Thymus (tissue), 14 donors: ENCODE measurements at places on chromosomes 13 and 19. TPM values are rescaled to one million over a fixed set of nuclear protein-coding genes. Genes with fewer than 3 reads are reported as not detected.

DNA sequence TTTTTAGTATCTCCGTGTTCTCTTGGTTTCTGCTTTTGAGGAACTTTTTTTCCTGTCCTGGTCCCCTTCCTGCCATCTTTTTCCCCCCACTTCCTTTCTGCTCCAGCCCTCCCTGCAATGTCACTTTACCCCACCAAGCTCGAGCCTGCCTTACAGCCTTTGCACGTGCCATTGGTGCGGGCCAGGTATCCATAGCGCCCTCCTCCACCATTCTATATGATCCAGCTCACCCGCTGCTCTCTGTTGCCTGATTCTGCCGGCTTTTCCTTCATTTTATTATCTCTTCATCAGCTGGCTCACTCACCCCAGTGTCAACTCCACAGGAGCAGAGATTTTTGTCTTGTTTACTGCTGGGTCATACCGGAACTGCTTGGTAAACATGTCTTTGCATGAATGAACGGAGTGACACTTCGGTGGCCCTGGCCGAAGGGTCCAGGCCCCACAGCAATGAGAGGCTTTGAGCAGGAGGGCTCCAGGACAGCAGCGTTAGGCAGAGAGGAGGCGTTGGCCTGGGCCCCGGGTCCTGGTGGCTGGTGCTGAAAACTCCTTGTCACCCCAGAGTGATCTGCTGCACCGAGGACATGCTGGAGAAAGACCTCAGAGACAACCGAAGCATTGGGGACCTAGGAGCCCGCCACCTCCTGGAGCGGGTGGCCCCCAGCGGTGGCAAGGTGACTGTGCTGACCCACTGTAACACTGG, 1.2 kb downstream of the MRI1 start:
- no peak for DNase-seq

DNA sequence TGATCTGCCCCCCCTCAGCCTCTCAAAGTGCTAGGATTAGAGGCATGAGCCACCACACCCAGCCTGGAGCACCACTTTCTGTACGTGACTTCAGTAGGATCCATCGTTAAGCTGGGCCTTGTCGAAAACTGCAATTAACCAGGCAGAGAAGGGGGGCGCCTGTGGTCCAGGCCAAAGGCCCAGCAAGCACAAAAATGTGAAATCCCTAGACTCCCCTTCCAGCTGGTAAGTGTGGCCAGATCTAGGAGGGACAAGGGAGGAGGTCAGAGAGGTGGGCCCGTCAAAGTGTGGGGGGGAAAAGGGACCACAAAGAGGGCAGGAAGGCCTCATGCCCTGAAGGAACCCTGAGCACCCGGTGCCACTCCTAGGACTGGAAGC, 13.8 kb downstream of the DDX39A start:
- no peak for DNase-seq

DNA sequence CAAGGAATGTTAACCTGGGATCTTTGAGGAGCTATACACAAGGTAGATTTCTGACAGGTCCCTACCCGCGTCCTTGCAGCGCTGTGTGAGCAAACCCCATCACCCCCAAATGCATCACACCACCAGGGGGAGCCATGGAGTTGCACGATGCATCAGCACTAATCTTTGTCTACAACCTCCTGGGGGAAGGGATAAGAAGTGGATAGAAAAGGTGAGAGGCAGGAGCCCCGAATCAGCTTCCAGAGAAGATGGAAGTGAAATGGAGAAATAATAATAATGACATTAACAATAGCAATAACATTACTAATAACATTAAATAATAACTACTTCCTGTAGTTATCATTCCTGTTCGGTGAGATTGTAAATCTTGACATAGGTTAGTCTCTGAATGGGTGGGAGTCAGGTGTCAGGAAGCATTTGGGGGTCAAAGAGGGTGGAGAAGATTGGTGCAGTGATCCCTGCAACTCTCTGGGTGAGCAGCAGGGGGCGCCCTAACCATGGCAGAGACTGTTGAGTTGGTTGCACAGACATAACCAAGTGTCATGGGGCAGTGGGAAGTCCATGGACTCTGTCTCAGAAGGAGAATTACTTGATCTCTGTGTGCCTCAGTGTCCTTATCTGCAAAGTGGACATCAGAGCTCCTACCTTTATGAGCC, 16.5 kb downstream of the SIGLEC7 start:
- DNase-seq: peak; percentile 16

Gene SPRY2
- total RNA-seq: 7.6 TPM

Gene BICRA
- 1.5 TPM for total RNA-seq

Gene TEX26
- total RNA-seq: not detected

Gene NCR1
- total RNA-seq: 0.52 TPM
